ENCODE measurements at places on chromosomes 3 and 15.

- H3K27ac ChIP-seq: peak overlapping the region; percentile 73
- no peak for DNase-seq
- peaks cover 47% of the 10 kb centered on the region for H3K27me3 ChIP-seq
- H3K4me3 ChIP-seq: no peak overlapping the region
These were observed 14.1 kb downstream of the SOX2 start for GRCh38 chr3:181725830-181726229.

GRCh38 chr3:169563775-169564059 is 99.8 kb downstream of the MECOM start:
- no peaks in the 10 kb centered on the region for H3K4me1 ChIP-seq
- H3K36me3 ChIP-seq: no peaks in the 10 kb centered on the region
- H3K4me3 ChIP-seq: no peak overlapping the region
- no peak for DNase-seq

DNA sequence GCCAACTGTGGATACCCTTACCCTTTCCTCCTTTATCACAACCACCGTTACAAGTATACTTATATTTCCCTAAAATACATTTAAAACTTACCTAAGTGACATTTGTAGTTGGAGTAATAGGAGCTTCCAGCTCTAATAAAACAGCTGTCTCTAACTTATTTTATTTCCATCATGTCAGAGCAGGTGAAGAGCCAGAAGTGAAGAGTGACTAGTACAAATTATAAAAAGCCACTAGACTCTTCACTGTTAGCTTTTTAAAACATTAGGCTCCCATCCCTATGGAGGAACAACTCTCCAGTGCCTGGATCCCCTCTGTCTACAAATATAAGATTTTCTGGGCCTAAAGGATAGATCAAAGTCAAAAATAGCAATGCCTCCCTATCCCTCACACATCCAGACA is 102.3 kb downstream of the MME start:
- H3K4me1 ChIP-seq: peaks cover 16% of the 10 kb centered on the region
- no peak overlapping the region for H3K4me3 ChIP-seq
- DNase-seq: no peak
- H3K27ac ChIP-seq: no peak overlapping the region
- H3K27me3 ChIP-seq: no peaks in the 10 kb centered on the region
- no peaks in the 10 kb centered on the region for H3K36me3 ChIP-seq

- no peaks in the 10 kb centered on the region for H3K4me1 ChIP-seq
- no peaks in the 10 kb centered on the region for H3K27me3 ChIP-seq
- no peak overlapping the region for H3K4me3 ChIP-seq
- no peak for DNase-seq
These were observed 119.2 kb downstream of the NR1I2 start for GRCh38 chr3:119901148-119901547.

DNA sequence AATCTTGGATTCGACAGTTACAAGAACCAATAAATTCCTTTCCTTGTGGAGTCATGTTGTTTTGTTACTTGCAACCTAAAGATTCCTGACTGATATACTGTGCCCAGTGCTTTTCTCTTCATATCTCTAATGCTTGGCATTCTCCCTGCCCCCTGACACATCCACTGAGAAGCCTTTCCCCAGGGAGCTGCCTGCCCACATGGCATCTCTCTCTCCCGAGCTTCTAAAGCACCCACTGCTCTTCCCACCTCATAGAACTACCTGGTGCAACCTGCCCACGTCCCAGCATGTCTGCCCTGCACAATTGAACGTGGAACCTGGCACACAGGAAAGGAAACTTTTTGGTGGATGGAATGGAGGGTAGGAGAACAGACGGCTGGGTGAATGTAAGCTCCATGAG is 6.8 kb downstream of the CYP8B1 start:
- no peaks in the 10 kb centered on the region for H3K36me3 ChIP-seq
- DNase-seq: no peak
- H3K27me3 ChIP-seq: peaks cover 5% of the 10 kb centered on the region
- H3K4me3 ChIP-seq: no peak overlapping the region
- no peaks in the 10 kb centered on the region for H3K4me1 ChIP-seq

- H3K27ac ChIP-seq: peak overlapping the region; percentile 98
- no peaks in the 10 kb centered on the region for H3K27me3 ChIP-seq
- H3K4me1 ChIP-seq: peaks cover 37% of the 10 kb centered on the region
- H3K36me3 ChIP-seq: peaks cover 7% of the 10 kb centered on the region
- H3K4me3 ChIP-seq: peak overlapping the region; percentile 97
These were observed 2.9 kb downstream of the TRA2B start for GRCh38 chr3:185934767-185935464.

- DNase-seq: no peak
- peaks cover 22% of the 10 kb centered on the region for H3K27me3 ChIP-seq
- no peaks in the 10 kb centered on the region for H3K36me3 ChIP-seq
- H3K27ac ChIP-seq: no peak overlapping the region
- H3K4me1 ChIP-seq: peaks cover 16% of the 10 kb centered on the region
These were observed 429 bp upstream of the C3orf80 start for GRCh38 chr3:160224811-160225175.

- H3K4me1 ChIP-seq: no peaks in the 10 kb centered on the region
- H3K36me3 ChIP-seq: peaks cover 2% of the 10 kb centered on the region
- no peak overlapping the region for H3K4me3 ChIP-seq
- no peak overlapping the region for H3K27ac ChIP-seq
- no peak for DNase-seq
These were observed 120.8 kb downstream of the SLCO3A1 start for GRCh38 chr15:91974321-91974720.

DNA sequence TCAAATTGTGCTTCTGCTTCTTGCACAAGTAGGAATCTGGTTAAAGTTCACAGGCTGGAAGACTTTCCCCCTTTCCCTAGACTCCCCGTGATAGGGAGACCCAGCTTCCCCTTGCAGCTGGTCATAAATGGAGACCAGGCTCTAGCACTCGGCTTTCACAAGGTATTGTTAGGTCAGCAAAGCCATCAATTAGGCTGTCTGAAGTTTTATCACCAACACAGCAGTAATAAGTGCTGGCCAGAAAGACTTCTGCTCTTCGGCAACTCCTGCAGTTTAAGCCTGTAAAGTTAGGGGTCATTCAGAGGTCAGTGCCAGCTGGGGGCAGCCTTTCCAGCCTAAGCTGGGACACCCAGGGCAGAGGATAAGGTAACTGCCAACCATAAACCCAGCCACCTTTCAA is 203.4 kb downstream of the MEIS2 start:
- H3K27ac ChIP-seq: no peak overlapping the region
- DNase-seq: no peak
- H3K4me3 ChIP-seq: no peak overlapping the region
- peaks cover 3% of the 10 kb centered on the region for H3K27me3 ChIP-seq
- no peaks in the 10 kb centered on the region for H3K36me3 ChIP-seq
- H3K4me1 ChIP-seq: no peaks in the 10 kb centered on the region

GRCh38 chr3:37887062-37887461 is 25.4 kb downstream of the CTDSPL start:
- H3K27ac ChIP-seq: no peak overlapping the region
- H3K36me3 ChIP-seq: no peaks in the 10 kb centered on the region
- no peak for DNase-seq
- peaks cover 4% of the 10 kb centered on the region for H3K27me3 ChIP-seq

- no peaks in the 10 kb centered on the region for H3K27me3 ChIP-seq
- H3K4me3 ChIP-seq: no peak overlapping the region
- peaks cover 3% of the 10 kb centered on the region for H3K4me1 ChIP-seq
- H3K36me3 ChIP-seq: no peaks in the 10 kb centered on the region
These were observed 211.6 kb upstream of the LRRN1 start for GRCh38 chr3:3587647-3587972.

GRCh38 chr3:68088216-68088615 is 433.8 kb upstream of the SUCLG2 start:
- peaks cover 4% of the 10 kb centered on the region for H3K27me3 ChIP-seq
- no peaks in the 10 kb centered on the region for H3K36me3 ChIP-seq
- no peak overlapping the region for H3K27ac ChIP-seq

DNA sequence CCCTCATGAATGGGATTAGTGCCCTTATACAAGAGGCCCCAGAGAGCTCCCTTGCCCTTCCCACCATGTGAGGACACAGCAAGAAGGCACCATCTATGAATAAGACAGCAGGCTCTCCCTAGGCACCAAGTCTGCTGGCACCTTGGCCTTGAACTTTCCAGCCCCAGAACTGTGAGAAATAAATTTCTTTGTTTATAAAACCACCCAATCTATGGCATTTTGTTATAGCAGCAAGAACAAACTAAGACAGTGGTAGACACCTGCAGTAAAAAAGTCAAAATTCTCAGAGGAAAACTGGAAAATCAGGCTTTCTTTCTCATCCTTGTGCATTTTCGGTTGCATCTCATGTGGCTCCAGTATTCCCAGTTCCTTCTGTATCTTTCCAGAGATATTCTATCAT is 90.3 kb downstream of the LSM3 start:
- H3K27ac ChIP-seq: no peak overlapping the region
- peaks cover 23% of the 10 kb centered on the region for H3K27me3 ChIP-seq
- H3K36me3 ChIP-seq: peaks cover 2% of the 10 kb centered on the region
- no peak for DNase-seq

DNA sequence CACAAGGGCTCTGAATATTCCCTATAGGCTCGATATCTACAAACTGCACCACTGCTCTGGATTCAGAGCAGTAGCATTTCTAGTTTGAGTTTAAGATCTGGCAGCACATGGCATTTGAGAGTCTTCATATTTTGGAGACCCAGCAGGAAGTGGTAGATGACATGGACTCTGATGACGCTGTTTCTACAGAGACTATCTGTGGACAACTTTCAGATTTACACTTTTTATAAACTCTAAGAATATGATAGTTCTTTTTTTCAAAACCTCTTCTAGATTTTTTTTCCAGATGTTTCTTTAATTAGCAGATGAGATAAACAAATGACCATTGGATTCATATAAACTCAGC is 35.8 kb downstream of the ARMC8 start:
- peaks cover 16% of the 10 kb centered on the region for H3K4me1 ChIP-seq
- no peak overlapping the region for H3K27ac ChIP-seq
- H3K4me3 ChIP-seq: no peak overlapping the region

GRCh38 chr15:95051861-95052260 is 820.5 kb downstream of the MCTP2 start:
- no peaks in the 10 kb centered on the region for H3K4me1 ChIP-seq
- H3K27ac ChIP-seq: no peak overlapping the region
- H3K27me3 ChIP-seq: no peaks in the 10 kb centered on the region
- no peaks in the 10 kb centered on the region for H3K36me3 ChIP-seq
